ENCODE measurements at places on chromosomes 5 and 9.

DNA sequence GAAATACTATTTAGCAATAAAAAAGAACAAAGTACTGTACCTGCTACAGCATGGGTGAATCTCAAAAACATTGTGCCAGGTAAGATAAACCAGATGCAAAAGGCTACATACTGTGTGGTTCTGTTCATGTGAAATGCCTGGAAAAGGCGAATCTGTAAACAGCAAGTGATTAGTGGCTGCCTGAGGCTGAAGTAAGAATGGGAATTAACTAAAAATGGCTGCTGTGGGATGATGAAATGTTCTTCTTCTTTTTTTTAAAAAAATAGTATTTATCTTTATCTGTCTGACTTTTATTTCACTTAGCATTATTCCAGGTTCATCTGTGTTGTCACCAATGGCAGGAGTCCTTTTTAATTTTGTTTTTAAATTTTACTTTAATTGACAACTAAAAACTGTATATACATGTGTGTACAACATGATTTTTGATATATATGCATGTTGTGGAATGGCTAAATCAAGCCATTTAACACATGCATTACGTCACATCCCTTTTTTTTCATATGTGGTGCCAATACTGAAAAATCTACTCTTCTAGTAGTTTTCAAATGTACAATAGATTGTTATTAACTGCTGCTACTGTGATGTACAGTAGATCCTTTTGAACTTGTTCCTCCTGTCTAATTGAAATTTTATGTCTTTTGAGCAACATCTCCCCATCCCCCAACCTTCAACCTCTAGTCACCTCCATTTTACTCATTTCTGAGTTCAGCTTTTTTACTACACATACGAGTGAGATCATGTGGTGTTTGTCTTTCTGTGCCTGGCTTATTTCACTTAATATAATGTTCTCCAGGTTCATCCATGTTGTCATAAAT lies 62.9 kb upstream of the TNFAIP8 start:
- no peak for DNase-seq

DNA sequence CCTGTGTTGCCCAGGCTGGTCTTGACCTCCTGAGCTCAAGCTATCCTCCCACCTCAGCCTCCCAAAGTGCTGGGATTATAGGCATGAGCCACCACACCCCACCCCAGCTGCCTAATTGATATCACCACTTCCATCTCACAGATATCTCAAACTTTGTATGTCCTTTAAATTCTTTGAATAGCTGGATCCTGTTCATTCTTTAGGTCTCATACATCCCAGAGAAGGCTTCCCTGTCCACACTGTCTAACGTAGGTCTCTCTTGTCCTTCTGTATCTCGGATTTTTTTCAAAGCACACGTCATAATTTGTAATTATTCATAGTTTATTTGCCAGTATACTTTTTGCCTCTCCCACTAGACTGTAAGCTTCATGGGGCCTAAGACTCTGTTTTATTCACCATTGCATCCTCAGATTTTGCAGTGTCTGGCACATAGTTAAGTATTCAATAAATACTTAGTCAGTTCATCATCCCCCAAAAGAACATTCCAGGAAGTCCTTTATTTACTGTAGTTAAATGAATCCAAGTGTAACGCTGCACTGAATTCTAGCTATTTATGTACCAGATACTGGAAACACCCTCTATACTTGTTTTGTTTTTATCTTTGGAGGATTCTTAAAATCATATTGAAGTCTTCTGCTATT lies 10.5 kb downstream of the ARSK start:
- DNase-seq: no peak

GRCh38 chr9:71571186-71571585 lies 197.1 kb downstream of the CEMIP2 start:
- no peak for DNase-seq

DNA sequence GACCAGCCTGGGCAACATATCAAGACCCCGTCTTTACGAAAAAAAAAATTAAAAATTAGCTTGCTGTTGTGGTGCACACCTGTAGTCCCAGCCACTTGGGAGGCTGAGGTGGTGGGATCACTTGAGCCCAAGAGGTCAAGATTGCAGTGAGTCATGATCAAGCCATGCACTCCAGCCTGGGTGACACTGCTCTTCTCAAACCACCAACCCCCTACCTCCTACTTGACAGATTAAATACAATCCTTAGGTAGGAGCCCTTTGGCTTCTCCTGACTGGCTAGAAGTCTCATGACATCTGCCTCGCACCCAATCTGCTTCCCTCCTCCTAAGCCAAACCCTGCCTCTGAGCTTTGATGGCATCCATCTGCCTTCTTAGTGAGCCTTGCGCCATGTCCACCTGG lies 11.6 kb upstream of the FBP1 start:
- no peak for DNase-seq

- no peak for DNase-seq
Observed at GRCh38 chr5:2166306-2166978, 283.7 kb upstream of the IRX4 start.

- no peak for DNase-seq
Observed at GRCh38 chr5:172906888-172907287, 52.3 kb upstream of the RPL26L1 start.

DNA sequence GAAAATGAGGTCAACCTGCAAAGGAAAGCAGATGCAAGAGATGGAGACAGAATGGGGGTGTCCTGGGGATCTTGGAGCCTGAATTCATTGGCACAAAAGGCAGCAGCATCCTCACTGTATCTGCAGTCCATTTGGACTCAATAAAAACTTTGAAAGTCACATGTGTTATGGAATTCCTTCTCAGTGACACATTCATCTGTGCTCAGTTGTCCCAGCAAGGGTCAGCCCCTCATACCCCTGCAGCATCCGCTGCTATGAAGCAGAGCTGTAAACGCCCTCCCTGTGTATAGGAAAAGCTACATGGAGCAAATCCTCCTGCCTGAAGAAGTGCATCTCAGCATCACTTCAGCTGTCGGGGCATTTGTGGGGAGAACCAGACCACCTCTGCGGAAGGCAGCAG lies 14.5 kb upstream of the RARS1 start:
- no peak for DNase-seq

DNA sequence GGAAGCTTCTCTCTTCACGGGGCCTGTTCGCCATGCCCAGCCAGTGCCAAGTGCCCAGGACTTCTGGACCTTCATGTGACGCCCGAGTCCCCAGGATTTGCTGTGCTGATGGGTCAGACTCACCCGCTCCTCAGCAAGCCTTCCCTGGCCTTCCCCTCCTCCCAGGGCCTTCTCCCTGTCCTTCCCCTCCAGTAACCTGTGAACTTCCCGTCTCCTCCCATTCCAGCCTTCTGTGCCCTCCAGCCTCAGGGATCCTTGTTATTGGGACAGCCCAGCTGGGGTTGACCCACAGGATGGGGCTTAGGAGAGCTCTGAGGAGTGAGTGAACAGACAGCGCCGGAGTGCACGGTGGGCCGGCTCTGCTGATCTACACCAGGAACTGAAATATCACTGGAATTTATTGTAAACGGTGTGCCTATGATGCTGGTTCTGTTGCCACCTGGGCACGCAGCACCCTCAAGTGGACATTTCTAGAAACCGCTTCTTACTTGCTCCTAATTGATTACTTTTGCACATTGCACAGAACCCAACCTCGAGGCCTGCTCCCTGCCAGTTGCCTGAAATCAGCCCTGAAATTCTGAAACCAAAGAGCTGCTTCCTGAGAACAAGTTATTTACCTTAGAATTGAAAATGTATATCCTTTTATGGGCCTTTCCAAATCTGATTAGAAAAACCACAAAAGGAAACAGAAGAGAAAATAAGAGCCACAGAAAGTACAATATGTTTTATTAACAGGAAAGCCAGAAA lies 1.5 kb downstream of the SPAAR start:
- no peak for DNase-seq

- no peak for DNase-seq
Observed at GRCh38 chr9:117546894-117547678, 132.2 kb upstream of the ASTN2 start.

GRCh38 chr9:87158765-87159164 lies 211.5 kb upstream of the GAS1 start:
- DNase-seq: no peak

GRCh38 chr9:123175854-123176629 lies 92.3 kb downstream of the STRBP start:
- DNase-seq: no peak

- no peak for DNase-seq
Observed at GRCh38 chr9:121607434-121608167, 43.8 kb upstream of the DAB2IP start.

- no peak for DNase-seq
Observed at GRCh38 chr9:124139001-124139400, 118.7 kb upstream of the NEK6 start.

GRCh38 chr9:89999534-90000370 lies 394.9 kb downstream of the GADD45G start:
- peak; percentile 53 for DNase-seq

- no peak for DNase-seq
Observed at GRCh38 chr9:131868766-131869165, 128.9 kb upstream of the RAPGEF1 start.

- no peak for DNase-seq
Observed at GRCh38 chr5:53318303-53318702, 162.1 kb upstream of the FST start.

DNA sequence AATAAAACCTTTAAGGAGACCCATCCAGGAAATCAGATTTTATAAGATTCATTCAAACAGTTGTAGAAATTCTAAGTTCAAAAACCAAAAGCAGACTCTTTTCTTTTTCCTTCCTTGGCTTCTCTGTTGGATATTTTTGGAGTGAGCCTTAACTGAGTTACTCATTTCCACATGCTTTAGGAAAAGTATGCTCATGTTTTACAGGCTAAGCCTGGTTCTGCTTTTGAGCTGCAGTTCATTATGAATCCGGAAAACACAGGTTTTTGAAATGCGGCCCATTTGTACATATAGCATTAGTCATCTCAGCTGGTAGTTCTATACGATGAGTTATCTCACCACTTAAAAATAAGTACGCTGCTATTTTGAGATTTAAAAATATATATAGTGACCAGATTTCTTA lies 156.6 kb upstream of the DMRT1 start:
- DNase-seq: no peak

- no peak for DNase-seq
Observed at GRCh38 chr5:65790371-65791163, 68.6 kb downstream of the NLN start.

DNA sequence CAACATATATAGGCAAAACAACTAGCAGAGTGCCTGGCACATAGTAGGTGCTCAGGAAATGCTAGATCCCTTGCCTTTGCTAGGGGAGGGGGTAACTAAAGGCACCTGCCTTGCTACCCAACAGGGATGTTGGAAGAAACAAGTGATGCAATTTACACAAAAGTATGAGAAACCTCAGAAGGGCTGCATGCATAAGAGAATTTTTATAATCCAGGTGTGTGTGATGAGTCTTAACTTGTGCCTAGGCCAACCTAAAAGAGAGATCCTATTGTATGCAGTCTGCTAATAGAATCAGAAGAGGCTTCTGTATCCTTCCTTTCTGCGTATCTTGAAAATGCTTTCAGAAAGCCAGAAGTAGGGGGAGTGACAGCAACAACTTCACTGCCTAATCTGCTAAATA lies 135.9 kb downstream of the SLIT3 start:
- DNase-seq: no peak

DNA sequence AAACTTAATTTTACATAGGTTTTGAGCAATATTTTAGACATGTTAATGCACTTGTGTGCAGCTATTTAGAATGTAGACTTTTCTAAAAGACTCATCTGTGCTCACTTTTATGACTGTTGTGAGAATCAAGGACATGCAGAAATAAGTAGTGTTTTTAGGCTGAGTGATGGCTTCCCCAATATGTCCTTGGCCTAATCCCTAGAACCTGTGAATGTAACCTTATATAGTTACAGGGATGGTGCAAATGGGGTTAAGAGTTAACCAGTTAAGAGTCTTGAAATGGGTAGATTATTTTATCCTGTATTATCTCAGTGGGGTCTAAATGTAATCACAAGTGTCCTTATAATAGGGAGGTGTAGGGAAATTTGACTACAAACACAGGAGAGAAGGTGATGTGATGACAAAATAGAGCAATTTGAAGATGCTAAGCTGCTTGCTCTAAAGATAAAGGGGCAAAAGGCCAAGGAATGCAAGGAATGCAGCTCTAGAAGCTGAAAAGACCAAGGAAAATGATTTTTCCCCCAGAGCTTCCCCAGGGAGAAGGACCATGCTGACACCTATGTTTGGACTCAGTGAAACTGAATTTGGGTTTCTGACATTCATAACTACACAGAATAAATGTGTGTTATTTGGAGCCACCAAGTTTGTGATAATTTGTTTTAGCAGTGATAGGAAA lies 298.0 kb upstream of the PAPPA start:
- DNase-seq: no peak
